Activated CD8-positive, alpha-beta memory T cell treated with anti-CD3 and anti-CD28 coated beads, Interleukin-2, amount 50 U/mL, for 4 hours (primary cell): ENCODE measurements at places on chromosomes 2 and 18.

GRCh38 chr2:166792808-166793207 is 95.5 kb upstream of the XIRP2 start:
- no peak for DNase-seq

DNA sequence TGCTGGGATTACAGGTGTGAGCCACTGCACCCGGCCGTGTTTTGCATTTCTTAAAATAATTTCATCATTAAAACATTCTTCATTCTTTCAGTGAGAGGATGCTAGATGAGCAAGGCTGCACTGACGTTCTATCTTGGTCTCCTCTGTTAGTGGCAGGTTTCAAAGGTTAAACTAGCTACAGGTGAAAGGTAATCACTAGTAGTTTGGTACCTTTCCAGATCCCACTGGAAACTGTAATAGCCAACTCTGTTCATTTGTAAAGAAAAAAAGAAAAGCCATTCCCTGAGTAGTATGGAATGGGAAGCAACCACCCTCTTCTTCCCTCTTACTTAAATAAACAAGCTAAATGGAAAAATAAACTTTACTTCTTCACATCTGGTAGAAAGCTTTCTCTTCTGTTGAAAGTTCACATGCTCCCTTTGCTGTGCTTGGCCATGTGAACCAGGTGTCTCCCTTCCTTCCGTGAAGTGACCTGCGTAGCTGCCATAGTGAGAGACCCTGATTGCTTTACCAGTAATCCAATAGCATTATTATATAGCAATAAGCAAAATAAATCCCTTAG is 94.0 kb downstream of the GREB1L start:
- no peak for DNase-seq

DNA sequence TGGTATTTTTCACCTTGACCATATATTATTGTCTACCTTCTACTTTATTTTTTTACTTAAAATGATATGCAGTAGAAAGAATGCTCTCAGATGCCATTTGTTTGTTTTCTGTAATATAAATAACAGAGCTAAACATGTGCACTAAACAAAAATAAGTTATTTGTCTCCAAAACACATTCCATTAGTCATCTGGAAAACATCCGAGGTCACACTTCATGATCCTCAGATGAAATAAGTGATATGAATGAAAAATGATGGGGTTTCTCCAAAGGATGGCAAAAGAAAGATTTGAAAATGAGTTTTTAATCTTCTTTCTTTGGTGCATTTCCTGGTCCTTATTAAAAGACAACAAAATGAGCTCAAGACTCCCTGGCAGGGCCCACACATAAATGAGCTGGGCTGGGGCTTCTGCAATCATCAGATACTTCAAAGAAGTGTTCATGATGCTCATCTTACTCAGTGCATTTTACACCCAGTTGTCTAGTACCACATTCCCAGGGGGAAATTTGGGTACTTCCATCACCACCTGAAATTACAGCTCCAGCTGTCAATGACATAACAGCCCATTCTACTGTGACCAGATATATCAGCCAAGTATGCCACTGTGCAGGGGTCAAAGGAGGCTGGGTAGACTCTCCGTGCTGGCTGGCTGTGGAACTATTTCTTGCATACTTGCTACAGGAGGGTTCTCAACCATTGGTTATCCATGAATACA is 283.5 kb downstream of the PID1 start:
- DNase-seq: no peak

DNA sequence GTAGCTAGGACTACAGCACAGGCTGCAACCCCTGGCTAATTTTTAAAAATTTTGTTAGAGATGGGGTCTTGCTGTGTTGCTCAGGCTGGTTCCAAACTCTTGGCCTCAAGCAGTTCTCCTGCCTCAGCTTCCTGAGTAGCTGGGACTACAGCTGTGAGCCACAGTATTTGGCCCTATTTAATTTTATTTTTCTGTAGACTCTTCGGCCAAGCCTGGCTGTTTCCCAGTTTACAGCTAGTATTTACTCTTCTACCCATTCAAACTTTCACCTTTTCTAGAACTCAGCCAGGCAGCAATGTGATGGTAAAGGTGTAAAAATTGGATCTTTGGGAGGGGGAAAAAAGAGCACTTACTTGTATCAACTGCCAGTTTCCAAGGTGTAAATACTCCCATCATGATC is 35.3 kb downstream of the SH3RF3 start:
- DNase-seq: no peak

- no peak for DNase-seq
Observed at GRCh38 chr2:80454628-80455027, 150.1 kb upstream of the LRRTM1 start.

GRCh38 chr18:55504808-55505207 is 83.2 kb downstream of the TCF4 start:
- no peak for DNase-seq
